ENCODE measurements at places on chromosomes 4 and X. TPM values are rescaled to one million over a fixed set of nuclear protein-coding genes. Genes with fewer than 3 reads are reported as not detected.

ENPP6 gene
- total RNA-seq: 0.13 TPM

IL21 gene
- total RNA-seq: not detected

BCLAF3 gene
- total RNA-seq: 1.7 TPM

IGFBP7 gene
- total RNA-seq: 215 TPM
